ENCODE measurements at places on chromosomes 2 and 18.
A peak's percentile ranks its signal among the peaks of the same experiment; 100 is the strongest.

DNA sequence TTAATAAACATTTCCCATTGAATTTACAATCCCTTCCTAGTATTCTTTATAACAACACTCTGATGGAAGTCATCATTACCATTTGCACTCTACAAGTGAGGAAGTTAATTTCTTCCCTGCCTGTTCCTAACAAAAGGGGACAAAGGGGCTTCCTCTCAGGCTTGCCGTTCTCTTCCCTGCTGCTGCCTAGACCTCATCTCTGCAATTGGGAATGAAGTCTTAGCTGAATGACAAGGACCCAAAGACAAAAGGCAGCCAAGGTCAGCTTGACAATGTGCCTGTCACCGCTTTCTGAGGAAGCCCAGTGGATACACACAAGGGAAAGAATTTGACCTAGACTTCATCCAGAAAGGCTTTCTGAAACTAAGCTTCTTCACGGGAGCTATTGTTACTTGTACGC is 416.4 kb downstream of the CMPK2 start:
- DNase-seq: no peak

- DNase-seq: no peak
Measured at GRCh38 chr2:231617059-231617926, 24.6 kb downstream of the TEX44 start.

GRCh38 chr2:126784621-126785020 is 114.1 kb upstream of the TEX51 start:
- no peak for DNase-seq

- no peak for DNase-seq
Measured at GRCh38 chr2:236309669-236310029, 45.4 kb upstream of the ASB18 start.

DNA sequence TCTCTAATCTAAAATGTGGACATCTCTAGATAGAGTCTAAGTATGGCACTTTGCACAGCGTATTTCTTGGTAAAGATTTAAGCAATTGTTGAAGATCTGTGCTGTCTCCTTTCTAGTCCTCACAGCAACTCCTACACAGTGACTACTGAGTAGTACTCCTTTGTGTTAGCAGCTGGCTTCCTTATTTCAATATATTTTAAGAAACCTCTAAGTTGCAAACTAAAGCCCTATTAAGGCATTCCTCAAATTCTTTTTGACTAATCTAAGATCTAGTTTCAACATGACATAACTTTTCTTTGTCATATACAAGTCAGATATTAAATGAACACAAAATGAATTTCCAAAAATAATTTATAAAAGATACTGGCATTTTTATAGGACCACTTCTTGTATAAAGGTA is 121.8 kb upstream of the DNAJC10 start:
- no peak for DNase-seq

DNA sequence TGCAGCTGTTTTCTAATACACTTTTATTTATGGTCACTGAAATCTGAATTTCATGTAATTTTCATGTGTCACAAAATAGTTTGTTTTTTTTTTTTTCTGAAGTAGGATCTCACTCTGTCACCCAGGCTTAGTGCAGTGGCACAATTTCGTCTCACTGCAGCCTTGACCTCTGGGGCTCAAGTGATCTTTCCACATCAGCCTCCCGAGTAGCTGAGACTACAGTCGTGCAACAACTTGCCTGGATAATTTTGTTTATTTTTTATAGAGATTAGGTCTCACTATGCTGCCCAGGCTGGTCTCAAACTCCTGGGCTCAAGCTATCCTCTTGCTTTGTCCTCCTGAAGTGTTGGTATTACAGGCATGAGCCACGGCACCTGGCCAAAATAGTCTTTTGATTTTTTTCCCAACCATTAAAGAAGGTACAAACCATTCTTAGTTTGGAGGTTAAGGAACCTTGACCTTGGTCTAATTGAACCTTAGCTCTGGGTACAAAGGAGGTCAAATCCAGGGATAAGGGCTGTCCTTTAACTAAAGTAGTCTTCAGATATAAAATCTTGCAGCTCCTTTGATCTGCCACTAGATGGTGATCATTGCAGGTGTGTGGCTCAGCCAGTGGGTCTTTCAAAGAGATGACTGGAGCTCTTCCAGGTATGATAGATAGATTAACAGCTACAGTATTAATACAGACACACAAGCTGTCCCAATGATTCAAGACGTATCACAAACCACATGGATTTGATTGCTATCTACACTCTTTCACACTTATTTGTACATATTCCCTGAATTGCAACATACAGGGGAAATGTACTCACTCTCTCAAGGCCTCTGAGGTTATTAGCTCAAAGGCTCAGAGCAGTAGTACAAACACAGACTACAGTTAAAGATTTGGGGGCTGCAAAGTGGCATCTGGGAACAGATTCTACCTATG is 4.7 kb upstream of the KRCC1 start:
- peak; percentile 34 for DNase-seq

- DNase-seq: no peak
Measured at GRCh38 chr2:100274076-100274475, 48.2 kb downstream of the LONRF2 start.

- DNase-seq: no peak
Measured at GRCh38 chr2:240404174-240404852, 31.1 kb upstream of the GPC1 start.

DNA sequence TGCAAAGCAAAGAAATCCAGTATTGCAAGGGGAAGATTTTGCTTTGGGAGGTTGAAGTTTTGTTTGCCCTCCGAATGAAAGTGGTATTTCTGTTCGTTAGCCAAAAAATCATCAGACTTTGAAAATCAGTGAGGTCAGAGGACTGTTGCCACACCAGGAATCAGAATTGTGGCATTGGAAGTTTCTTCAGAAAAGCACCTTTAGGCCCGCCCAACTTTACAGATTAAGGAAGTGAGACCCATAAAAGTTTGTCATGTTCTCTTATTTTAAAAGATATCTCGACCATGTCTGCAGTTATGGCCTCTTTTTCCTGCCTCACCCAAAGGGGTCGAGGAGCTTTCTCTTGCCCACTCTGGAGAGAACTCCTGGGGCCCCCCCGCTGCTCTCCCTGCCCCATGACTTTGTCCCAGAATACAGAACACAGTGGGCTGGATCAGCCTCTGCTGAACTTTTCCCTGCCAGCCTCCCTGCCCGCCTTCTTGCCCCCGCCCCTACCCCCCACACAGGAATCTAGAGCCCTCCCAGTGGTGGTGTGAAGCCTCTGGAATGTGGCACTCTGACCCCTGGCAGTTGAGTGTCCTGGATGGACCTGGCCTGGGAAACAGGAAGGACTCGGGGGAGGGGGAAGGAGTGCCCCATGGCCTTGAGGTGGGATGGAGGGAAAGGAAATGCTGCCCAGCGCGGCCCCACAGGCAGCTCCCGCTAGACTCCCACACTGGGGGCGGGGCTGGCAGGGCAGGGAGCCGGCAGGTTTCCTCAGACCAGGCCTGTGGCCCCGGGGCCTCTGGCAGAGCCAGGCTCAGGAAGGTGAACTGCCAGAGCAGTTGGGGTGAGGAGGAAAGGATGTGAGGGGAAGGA is 25.3 kb downstream of the CRIM1 start:
- no peak for DNase-seq

DNA sequence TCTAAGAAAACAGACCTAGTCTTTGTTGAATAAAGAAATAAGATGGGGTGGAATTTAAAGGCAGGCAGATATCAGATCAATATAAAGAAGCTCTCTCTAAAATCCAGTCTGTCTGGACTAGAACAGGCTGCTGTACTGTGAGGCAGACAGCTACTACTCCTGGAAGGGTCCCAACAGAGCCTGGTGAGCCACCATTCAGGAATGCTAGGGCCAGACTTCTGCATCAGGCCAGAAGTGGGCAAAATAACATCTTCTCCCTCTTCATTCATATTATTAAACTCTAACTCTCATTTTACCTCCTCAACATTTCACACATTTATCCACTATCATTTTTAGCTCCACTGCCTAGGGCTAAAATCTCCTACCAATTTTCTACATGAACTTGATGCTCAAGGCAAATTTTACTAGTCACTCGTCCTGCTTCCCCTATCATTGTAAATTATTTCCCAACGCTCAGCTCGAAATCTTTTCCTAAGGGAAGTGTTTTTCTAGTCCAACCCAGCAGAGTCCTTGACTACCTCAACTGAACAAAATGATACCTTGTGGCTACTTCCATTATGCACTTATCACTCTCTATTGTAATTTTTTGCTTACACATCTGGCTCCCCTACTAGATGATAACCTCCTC is 45.2 kb upstream of the GLS start:
- DNase-seq: no peak

- no peak for DNase-seq
Measured at GRCh38 chr2:3612639-3613523, 18.0 kb downstream of the COLEC11 start.

DNA sequence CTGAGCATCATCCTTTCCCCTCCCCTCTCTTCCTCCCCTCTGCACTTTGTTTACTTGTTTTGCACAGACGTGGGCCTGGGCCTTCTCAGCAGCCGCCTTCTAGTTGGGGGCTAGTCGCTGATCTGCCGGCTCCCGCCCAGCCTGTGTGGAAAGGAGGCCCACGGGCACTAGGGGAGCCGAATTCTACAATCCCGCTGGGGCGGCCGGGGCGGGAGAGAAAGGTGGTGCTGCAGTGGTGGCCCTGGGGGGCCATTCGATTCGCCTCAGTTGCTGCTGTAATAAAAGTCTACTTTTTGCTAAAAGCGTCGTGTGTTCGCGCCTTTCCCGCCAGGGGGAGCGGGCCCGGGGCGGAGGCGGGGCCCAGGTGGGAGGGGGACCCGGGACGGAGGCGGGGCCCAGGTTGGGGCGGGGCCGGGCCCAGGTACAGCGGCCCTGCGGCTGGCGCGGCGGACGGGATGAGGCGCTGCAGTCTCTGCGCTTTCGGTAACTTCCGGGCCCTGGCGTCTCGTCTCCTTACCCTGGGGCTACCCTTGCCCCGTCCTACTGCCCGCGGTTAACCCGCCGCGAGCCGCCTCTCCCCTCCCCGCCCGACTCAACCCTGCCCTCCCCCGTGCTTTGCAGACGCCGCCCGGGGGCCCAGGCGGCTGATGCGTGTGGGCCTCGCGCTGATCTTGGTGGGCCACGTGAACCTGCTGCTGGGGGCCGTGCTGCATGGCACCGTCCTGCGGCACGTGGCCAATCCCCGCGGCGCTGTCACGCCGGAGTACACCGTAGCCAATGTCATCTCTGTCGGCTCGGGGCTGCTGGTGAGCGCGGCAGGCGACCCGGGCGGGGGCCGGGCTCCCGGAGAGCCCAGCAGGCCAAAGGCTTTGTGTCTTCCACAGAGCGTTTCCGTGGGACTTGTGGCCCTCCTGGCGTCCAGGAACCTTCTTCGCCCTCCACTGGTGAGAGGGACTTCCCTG is at the start of gene KRTCAP3:
Gene KRTCAP3, plus strand, starts transcription at position 424 of the 962 bp plus-strand sequence. Its CDS starts 32 bp downstream, at position 456.
- DNase-seq: peak; percentile 35

DNA sequence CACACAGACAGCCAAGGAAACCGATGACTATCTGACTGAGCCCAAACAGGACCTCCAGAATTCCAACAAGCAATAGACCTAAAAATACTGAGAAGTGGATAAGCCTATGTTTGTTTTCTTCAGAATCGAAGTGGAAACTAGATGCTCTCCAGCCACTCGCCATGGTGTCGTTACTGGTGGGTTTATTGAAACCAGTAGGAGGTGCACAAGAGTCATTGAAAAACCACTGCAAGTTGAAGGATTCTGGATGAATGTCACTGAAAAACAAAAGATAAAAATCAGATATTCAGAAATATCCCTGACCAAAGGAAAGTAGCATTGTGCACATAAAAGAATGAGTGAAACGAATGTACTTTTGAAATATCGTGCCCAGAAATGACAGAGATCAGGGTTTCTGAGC is 15.3 kb downstream of the TM4SF20 start:
- DNase-seq: no peak

GRCh38 chr2:83595926-83596325 is 863.2 kb downstream of the SUCLG1 start:
- no peak for DNase-seq

DNA sequence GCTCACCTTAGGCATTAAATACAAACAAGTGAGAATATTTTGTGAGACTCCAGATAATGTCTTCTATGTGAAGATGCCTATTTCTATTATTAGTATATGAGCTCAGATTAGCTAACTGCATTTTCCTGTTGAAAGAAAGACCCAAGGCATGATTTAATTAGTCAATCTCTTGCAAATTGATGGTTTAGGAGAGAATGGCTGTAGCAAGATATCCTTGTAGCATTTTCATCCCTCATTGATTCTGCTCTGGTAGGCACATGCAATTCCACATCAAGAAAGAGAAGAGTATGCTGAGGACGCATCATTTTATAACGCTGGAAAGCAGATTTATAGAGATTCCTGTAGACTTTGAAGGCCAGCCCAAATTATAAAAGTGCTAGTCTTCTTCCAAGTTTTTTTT is 332.0 kb downstream of the SOX11 start:
- DNase-seq: no peak

- peak; percentile 6 for DNase-seq
Measured at GRCh38 chr2:169363560-169364150, 1.3 kb upstream of the LRP2 start.

GRCh38 chr2:202278036-202278760 is 12.6 kb downstream of the NOP58 start:
- no peak for DNase-seq

- no peak for DNase-seq
Measured at GRCh38 chr2:186868344-186868743, 19.4 kb upstream of the ZSWIM2 start.

DNA sequence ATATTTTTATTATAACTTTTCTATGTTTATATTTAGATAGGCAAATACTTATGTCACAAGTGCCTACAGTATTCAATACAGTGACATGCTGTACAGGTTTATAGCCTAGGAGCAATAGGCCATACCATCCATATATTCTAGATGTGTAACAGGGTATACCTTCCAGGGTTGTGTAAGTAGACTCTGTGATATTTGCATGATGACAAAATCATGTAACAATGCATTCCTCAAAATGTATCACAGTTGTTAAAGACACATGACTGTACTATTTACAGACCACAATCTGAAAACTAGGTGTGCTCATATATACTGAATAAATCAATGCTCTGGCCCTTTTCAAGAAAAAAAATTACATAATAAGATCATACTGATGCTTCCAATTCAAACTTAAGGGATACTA is 433.2 kb upstream of the RGPD4 start:
- no peak for DNase-seq

GRCh38 chr2:67135208-67135607 is 261.9 kb upstream of the ETAA1 start:
- no peak for DNase-seq

- DNase-seq: no peak
Measured at GRCh38 chr2:112923237-112923966, 12.4 kb downstream of the IL37 start.

GRCh38 chr18:36465970-36466369 is 168.5 kb downstream of the FHOD3 start:
- DNase-seq: no peak

DNA sequence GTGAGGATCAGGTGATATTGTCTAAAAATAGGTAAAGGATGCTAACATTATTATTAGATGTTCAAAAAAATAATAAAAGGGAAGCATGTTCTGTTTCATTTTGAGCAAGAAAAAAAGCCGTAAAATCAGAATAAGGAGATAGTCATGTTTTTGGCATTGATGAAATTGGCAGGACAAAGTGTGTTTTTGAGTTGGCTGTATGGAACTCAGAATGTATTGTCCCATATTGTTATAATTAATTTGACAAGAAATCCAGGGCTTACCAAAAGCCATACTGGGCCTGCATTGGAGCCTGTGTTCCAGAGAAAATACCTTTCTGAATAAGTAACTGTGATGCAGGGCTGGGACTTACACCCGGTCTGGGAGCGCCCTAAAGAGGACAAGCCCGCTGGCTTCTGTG is 232.0 kb downstream of the AGAP1 start:
- no peak for DNase-seq

- peak; percentile 69 for DNase-seq
Measured at GRCh38 chr2:10331702-10332401, 29.1 kb downstream of the HPCAL1 start.

- no peak for DNase-seq
Measured at GRCh38 chr2:216008387-216008786, 5.0 kb downstream of the MREG start.

All from CD4-positive, alpha-beta T cell treated with Interferon gamma for 1 hour (primary cell).